ENCODE measurements at places on chromosomes 7 and 10.

GRCh38 chr10:78413076-78414055 lies 379.7 kb downstream of the RPS24 start:
- no peak for DNase-seq

- DNase-seq: no peak
These were observed 692.4 kb downstream of the KCNMA1 start for GRCh38 chr10:76945166-76945565.

DNA sequence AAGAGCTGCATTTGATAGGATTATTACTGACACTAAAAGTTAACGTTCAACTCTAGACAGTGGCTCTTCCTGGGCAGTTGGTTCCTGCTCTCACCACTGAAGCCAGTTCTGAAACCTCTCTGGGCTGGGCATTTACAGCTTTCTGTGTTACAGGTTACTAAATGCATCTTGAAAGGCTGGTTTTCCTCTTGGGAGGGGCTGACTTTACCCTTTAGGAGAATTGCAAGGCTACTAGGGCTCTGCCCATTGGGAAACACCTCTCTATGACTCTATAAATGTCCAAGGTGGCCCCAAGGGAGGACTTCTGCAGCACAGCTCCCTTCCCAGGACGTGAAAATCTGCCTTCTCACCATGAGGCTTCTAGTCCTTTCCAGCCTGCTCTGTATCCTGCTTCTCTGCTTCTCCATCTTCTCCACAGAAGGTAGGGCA lies at the start of gene GPR15LG:
GPR15LG (plus strand) TSS at position 301 of the 429 bp plus-strand sequence; CDS start at position 352, 51 bp downstream.
- DNase-seq: no peak

- DNase-seq: no peak
These were observed 49.2 kb downstream of the ODAD2 start for GRCh38 chr10:27949528-27950241.

DNA sequence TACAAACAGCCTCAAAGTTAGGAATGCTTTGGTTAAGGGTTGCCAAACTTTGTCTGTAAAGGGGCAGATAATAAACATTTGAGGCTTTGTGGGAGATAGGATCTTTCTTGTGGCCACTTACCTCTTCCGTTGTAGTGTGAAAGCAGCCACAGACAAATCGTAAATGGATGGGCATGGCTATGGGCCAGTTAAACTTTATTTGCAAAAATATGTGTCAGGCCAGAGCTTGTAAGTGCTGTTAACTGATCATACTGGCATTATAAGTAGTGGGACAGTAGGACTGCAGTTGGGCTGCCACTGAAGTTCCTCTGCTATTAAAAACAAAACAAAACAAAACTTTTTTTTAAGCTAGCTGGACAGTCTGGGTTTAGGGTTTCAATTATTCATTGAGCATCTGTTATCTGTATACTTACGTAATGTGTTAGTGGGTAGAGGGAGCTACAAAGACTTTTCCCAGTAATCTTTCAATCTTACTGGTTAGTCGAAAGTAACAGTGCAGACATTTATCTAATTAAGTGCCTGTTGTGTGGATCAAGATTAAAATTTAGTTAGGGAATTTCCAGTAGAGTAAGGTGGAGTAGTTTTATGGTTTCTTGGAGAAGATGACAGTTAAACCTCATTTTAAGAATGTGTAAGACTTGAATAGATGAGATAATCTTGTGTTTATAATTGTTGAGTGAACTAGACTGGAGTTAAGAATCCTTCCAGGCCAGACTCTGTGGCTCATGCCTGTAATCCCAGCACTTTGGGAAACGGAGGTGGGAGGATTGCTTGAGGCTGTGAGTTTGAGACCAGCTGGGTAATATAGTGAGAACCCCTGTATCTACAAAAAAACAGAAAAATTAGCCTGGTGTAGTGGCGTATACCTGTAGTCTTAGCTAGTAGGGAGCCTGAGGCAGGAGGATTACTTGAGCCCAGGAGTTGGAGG lies 100.1 kb downstream of the BTRC start:
- no peak for DNase-seq

- DNase-seq: no peak
These were observed 364.5 kb downstream of the TYW1 start for GRCh38 chr7:67361150-67361549.

GRCh38 chr10:103616705-103617601 lies 123.4 kb downstream of the NEURL1 start:
- no peak for DNase-seq

GRCh38 chr10:129945526-129945925 lies 18.5 kb downstream of the EBF3 start:
- DNase-seq: no peak

- no peak for DNase-seq
These were observed 520 bp downstream of the ELAPOR2 start for GRCh38 chr7:87058744-87059524.

DNA sequence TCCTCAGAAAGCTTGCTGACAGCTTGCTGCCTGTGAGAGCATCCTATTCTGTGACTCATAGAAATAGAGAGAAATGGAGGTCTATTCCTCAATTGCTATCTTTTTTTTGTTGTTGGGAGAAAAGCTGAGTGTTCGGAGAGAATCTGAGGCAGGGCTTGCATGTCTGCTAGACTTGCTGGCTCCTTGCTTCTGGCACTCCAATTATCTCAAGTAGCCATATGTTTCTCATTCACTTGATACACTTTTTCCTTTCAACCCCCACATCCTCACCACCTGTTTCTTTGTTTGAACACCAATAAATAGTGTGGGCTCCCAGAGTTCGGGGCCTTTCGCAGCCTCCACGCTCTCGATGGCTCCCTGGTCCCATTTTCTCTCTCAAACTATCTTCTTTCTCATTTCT lies 172.2 kb downstream of the SH2D4B start:
- DNase-seq: no peak

DNA sequence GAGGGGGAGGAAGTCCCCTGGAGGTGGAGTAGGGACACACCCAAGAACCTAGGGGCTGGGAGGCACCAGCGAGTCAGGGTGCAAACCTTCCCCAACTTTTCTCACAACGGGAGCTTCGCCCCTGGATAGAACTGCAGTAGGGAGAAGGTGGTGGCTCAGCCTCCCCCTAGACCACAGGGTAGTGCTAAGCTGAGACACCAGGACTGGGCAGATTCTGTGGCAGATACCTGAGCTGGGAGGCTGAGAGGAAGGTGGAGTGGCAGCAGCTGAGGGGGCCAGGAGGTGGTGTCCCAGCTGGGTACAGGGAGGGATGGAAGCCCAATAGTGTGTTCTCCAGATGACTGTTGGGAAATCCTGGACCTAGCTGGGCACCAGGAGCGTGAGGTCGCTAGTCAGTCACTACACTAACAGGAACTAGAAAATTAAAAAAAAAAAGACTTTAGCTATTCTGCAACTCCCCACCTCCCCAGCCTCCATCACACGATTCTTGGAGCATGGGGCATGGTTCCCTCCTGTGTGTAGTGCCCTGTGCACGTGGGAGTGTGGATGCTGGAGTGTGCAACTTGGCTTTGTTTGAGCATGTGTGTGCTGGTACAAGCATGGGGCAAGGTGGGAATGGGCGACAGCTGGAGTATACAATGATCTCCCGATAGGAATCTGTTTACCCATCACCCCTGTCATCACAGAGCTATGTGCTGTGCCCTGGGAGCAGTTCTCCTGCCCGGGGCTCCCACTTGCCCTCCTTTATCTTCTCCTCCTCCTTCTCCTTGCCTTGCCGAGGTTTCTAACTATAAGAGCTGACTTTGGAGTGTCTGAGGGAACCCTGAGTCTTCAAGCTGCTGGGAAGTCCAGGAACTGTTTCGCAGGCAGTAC lies 8.8 kb upstream of the TRPV6 start:
- no peak for DNase-seq

DNA sequence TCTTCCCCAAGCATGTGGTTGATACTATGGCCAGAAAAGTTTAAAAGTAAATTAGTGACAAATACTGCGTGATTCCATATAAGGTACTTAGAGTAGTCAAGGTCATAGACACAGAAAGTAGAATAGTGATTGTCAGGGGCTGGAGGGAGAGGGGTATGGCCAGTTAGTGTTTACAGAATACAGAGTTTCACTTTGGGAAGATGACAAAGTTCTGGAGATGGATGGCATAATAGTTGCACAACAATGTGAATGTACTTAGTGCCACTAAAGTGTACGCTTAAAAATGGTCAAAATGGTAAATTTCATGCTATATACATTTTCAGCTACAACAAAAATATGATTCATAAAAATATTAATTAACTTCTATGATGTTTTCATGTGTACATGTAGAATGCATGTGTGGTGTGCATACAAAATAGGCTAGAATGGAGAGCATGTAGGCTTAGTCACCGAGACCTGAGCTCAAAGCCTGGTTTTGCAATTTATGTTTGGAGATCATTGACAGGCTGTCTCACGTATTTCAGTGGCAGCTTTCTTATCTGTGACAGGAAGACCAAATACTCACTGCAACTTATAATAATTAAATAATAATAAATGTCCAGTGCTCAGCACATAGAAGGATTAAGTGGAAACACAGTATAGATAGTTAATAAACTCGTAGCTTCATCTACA lies 625.6 kb downstream of the SUGCT start:
- DNase-seq: no peak

DNA sequence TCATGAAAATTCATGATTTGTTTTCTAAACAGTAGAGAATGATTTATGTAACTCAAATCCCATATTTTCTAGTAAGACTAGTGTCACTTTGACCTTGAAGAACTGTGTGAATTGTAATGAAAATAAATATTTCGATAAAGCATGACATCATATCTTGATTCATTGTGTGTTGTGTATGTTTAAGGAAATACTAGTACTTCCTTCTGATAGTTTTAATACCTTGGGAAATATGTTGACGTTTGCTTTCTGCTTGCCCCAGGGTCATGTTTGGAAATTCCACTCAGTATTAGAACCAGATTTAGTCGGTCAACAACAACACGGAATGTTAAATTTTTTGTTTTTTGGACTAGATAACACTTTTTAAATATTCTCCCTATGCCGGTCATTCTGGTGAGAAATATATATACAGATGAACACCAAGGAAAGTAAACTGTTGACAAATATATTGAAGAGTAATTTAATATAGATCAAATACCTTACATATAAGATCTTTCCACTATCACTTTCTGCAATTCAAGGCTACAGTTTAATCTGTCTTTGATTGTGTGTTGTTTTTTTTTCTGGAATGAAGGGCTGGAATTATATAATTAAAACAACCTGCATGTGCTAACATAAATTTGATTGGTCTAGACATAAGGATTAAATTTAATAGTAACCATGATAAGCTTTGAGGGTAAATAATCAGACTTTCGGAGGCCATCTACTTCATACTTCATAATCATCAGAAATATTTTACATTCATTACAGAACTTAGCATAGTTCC lies 126.2 kb downstream of the MDFIC start:
- no peak for DNase-seq

GRCh38 chr7:152115021-152115718 lies 89.7 kb downstream of the GALNT11 start:
- DNase-seq: no peak

DNA sequence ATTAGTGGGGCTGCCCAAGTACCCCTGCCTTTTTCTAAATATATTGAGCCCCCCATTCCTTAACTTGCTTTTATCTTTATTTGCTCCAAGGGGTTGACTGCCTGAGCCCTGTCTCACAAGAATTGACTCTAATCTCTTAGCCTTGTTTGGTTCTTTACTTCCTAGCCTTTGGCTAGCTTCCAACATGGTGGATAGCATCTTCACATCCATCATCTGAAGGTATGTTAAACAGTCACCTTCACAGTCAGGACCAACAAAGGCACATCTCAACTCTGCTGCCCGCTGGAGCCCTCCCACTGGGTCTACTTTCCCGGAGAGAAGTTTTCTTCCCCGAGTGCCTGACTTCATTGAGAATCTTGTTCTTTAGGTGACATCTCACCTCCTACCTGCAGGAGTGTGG lies 329.5 kb downstream of the GPR158 start:
- no peak for DNase-seq

- no peak for DNase-seq
These were observed 141.2 kb downstream of the GLI3 start for GRCh38 chr7:42095791-42096190.

Data from activated CD8-positive, alpha-beta memory T cell treated with anti-CD3 and anti-CD28 coated beads, Interleukin-2, amount 50 U/mL, for 4 hours (primary cell).